Right ventricle myocardium inferior (tissue), 1 donor: ENCODE measurements at places on chromosomes 2 and 18. TPM values are rescaled to one million over a fixed set of nuclear protein-coding genes. Genes with fewer than 3 reads are reported as not detected.

CMPK2 gene
- total RNA-seq: 3.4 TPM

ATP6V1C2 gene
- 1.9 TPM for total RNA-seq

DNA sequence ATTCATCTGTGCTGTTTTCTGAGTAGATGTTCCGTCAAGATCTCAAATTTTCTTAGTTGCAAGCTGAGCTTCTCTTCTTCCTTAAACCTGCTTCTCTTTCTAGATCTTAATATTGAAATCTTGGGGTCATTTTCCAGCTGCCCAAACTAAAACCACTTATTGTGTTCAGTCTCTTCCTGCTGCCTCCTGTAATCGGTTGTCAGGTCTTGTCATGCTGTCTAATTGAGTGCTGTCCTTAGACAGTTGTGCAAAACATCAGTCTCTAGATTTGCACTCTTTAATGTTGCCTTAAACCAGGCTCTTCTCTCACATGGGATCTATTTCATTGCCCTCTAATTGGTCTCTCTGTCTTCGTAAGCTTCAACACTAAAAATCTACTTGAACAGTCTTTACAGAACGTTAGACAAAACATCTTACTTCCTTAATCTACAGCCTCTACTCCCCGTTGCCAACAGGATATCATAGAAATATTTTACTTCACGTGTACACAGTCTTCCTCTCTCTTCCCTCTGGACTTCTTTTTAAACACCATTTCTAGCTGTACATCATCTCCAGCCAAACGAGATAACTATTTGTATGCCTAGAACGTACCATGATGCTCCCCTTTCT is 34.9 kb downstream of the GPD2 start:
- no peak for DNase-seq

- no peak for DNase-seq
Measured at GRCh38 chr18:23861805-23862470, 152.6 kb upstream of the TTC39C start.

G6PC2 gene
- not detected for total RNA-seq

TUBA4B gene
- total RNA-seq: not detected

NDUFB3 gene
- total RNA-seq: 555 TPM

DNA sequence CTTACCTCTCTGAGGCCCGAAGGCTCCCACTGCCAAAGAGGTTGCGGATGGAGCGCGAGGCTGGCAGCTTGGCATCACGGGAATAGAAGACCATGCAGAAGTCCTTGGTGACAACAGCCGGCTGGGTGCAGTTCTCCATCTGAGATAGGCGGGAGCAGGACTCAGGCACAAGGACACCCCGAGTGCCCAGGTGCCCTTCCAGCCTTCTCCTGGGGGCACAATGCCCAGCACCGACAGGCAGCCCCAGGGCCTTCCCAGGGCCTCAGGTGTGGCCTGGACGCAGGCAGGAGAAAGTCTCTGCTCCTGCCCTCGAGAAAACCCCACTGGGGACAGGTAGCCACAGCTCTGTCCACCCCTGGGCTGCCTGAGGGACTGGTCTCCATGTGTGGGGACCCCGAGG is 33.6 kb downstream of the AQP12A start:
- DNase-seq: no peak
